ENCODE measurements at places on chromosomes 12 and 14. TPM values are rescaled to one million over a fixed set of nuclear protein-coding genes. Genes with fewer than 3 reads are reported as not detected.

The ZNF891 gene
- 0.44 TPM for total RNA-seq

The HCAR3 gene
- 0.22 TPM for total RNA-seq

The CCDC196 gene
- not detected for total RNA-seq

The PPM1H gene
- 7.1 TPM for total RNA-seq

The TRIM9 gene
- 10.5 TPM for total RNA-seq

The CCDC85C gene
- 42.4 TPM for total RNA-seq
